ENCODE measurements at places on chromosomes 11 and 22.
A peak's percentile ranks its signal among the peaks of the same experiment; 100 is the strongest.

- no peak for DNase-seq
These were observed 1147.0 kb downstream of the DLG2 start for GRCh38 chr11:84480131-84480530.

DNA sequence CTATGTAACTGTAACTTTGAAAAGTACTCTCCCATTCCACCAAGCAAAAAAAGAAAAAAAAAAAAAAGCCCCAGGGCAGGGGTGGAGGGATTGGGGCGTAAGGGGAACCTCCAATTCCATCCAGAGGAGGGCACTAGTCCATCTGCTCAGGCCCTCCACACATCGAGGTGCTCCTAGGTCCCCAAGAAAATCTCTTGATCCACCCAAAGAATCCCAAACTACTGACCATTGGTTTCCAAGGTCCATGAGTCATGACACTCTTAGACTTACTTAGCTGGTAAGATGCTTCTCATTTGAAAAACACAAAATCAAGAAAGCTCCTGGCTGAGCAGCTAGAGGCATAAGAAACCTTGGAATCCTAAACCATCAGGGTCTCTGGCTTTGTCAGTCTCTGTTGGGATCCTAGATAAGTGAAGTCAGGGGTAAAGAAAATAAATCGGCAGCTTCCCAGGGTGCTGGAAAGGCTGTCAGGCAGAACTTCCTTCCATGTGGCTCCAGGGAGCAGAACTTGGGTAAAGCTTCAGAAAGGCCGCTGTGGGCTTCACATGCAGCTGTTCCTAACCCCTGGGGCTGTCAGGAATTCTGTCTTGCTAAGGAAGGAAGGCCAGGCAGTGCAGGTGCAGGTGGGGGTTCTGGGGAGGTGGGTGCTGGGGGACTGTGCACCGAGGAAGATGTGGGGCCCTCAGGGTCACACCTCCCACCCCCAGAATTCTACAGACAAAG, 49.4 kb upstream of the ADA2 start:
- peak; percentile 48 for DNase-seq

- DNase-seq = no peak
These were observed 768.4 kb downstream of the JRKL start for GRCh38 chr11:97158243-97158642.

GRCh38 chr11:3380706-3381545, 2.0 kb upstream of the ZNF195 start:
- DNase-seq = no peak

- no peak for DNase-seq
These were observed 22.7 kb downstream of the OOSP3 start for GRCh38 chr11:59901306-59901705.

DNA sequence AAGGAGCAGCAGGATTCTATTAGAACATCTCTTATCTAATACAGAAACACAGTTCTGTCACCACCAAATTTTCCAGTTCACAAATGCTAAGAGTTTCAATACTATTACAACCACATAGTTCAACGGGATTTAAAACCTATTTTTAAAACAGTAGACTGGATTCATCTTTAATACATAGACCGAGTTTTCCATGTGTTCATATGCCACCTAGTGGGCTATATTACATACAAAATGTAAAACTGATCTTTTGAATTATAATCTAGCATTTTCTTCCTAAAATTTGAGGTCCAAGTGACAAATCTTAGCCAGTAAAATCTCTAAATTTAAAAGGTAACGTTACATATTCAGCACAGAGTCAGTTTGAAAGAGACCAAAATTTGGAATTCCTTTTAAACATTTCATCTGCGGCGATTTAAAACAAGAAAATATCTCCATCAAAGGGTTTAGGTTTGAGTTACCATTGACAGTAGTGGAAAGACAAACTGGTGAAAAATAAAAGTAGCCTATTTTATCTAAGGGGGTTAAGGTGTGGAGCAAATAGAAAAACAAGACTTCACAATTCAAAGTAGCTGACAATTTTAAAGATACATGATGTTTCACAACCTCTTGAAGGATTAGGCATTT, 269.3 kb upstream of the MPPED2 start:
- no peak for DNase-seq

- no peak for DNase-seq
These were observed 57.4 kb upstream of the RCN1 start for GRCh38 chr11:32033491-32033890.

GRCh38 chr22:17920145-17920605, 104.2 kb downstream of the MICAL3 start:
- peak; percentile 54 for DNase-seq

GRCh38 chr22:38164551-38164918, 17.1 kb downstream of the PLA2G6 start:
- DNase-seq = no peak

DNA sequence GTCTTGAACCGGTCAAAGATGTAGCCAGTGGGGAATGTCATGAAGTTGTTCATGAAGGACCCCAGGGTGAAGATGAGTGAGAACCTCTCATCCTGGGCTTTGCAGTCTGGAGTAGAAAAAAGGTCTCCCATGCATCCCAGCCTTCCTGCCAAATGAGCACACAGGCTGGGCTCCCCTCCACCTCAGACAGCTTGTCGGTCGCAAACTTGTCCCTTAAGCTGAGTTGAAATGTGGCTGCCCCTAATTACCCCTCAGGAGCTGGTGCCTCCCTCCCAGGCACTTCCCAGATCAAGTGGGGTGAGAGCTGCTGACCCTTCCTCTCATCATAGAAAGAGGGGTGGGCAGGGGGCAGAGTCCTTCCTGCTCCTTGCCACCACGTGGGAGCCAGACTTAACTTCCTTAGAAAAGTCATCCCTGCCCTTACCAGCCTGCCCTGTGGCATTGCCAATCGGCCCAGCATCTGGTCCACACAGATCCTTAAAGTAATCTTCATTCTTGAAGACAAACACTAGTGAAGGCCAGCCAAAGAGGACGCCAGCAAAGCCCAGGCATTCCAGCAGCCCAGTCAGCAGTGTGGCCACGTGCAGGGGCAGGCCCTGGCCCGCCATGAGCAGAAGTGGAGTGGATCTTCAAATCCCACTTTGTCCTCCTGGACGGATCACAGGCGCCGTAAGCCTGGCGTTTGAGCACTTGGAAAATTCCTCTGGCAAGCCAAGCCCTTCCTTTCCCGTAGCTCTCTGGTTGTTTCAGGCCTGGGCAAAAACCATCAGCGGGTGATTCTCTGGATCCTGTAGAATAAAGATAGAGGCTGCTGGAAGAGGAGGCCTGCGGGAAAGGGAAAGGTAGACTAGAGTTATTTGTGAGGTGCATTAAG, 1.1 kb downstream of the SLC43A3 start:
- no peak for DNase-seq

- DNase-seq = no peak
These were observed 5.7 kb downstream of the LRP4 start for GRCh38 chr11:46912526-46913150.

DNA sequence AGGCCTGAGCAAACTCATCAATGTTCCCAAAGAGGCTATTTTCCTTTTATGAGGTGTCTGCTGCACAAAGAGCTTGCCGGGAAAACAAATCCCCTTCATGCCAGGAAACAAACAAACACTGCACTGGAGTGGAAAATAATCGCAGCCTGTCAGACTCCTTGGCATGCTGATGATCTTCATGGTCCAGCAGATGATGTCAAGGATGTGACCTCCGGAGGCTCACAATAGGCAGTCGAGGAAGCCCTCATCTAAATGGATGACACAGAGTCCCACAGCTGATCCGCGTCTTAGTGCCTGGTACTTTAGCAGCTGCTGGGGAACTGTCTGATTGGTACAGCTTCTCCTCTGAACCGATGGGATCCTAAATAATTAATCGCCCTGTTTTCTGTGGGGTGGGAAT, 187.6 kb downstream of the TENM4 start:
- DNase-seq = no peak

DNA sequence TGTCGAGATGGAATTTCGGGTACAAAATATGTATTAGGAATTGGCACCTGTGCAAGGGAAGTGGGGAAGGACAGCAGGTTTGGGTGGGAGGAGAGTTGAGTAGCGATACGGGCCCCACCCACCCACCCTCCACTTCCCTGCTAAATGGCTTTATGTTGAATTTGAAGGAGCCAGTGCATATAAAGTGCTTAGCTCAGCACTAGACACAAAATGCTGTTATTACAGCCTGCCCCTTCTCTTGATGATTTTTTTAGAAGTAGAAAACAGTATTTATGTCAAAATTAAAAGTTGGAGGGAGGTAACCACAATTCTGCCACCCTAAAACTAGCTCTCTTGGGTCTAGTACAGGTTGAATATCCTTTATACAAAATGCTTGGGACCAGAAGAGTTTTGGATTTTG, 59.3 kb upstream of the SUSD2 start:
- DNase-seq = no peak

DNA sequence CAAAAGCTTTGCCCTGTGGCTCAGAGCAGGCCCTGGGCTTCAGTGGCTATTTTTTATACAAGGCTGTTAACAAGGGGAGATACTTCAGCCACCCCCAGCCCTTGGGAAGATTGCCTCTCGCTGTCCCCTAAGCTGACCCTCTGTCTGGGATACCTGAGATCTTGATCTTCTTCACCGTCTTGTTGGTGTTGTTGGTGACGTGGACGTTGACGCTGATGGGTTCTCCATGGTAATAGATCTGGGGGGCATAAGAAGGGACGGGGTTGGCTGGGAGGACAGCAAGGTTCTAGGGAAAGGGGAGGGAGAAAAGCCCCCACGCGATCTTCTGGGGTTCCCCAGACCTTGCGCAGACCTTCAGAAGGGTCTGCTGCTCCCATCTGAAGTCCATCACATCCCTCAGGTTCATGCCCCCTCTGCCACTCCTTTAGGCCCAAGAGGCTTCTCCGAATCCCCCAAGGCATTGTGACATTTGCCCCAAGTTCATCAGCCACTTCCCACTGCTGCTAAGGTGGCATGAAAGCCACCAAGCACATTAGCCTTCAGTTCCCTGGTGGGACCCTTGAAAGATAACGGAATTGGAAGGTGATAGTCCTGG, 36.7 kb downstream of the TPBGL start:
- DNase-seq = no peak

- DNase-seq = no peak
These were observed 47.6 kb downstream of the TP53I11 start for GRCh38 chr11:44903035-44903434.

GRCh38 chr11:92295175-92296137, 70.8 kb downstream of the FAT3 start:
- DNase-seq = no peak

- no peak for DNase-seq
These were observed 67.7 kb downstream of the ARHGAP8 start for GRCh38 chr22:44819966-44820631.

- no peak for DNase-seq
These were observed 839 bp downstream of the STX5 start for GRCh38 chr11:62830904-62831519.

DNA sequence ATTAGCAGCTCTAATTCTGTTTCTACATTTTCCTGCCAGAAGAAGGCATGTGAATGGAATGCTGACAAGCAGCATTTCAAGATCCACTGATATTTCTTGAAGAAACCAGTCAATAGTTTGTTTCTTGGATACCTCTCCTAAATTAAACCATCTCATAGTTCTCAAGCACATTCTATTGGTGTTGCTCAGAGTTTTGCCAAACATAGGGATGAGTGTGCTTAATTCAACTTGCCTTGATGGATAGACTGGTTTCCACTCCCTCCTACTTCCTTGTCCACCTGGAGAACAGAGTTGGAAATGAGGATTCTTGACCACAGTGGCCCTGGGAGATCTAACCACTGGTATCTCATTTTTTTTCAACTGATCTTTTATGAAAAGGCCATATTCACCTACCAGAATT, 29.8 kb upstream of the DDX10 start:
- DNase-seq = no peak

GRCh38 chr11:112822478-112823274, 138.5 kb upstream of the NCAM1 start:
- no peak for DNase-seq

- no peak for DNase-seq
These were observed 20.9 kb upstream of the CSNK2A3 start for GRCh38 chr11:11373934-11374333.

GRCh38 chr11:73547706-73548595, 50.0 kb downstream of the FAM168A start:
- DNase-seq = no peak

DNA sequence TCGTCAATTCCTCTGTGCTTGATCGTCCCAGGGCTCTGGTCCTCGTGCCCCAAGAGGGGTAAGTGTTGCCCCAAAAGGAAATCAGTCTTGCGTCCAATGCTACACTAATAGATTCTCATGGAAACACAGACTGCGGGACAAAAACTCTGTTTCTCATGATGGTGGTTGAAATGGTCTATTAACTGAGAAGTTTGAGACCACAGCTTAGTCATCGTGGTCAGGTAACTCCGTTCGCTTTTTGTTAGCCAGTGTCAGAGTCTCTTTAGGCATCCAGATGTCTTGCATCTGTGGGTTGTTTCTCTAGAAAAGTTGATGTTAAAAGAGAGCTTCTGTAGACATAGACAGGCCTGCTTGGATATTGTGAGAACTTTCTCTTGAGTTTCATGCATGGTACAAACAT, 104.6 kb upstream of the SORL1-AS1 start:
- no peak for DNase-seq

DNA sequence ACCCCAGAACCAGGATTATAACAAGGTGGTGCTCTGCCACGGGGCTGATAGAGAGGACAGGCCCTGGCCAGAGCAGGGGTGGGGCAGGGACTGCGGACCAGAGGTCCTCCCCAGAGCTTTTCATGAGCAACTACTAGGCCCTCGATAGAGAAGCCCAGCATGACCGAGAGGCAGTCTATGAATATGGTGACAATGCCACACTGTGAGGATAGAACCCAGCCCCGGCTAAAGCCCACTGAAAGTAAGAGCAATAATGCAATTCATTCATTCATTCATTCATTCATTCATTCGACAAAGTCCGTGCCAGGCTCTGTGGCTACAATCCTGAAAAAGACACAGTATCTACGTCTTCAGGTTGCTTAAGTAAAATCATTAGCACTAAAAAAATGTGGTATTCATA, 35.6 kb upstream of the CD5 start:
- DNase-seq = no peak

- no peak for DNase-seq
These were observed 694.7 kb downstream of the NTM start for GRCh38 chr11:132064987-132065620.

GRCh38 chr11:104699981-104700380, 198.3 kb downstream of the CASP12 start:
- DNase-seq = no peak

GRCh38 chr11:128305588-128305987, 281.8 kb downstream of the ETS1 start:
- DNase-seq = no peak

GRCh38 chr22:39448205-39449054, 8.4 kb upstream of the MGAT3 start:
- DNase-seq = no peak

DNA sequence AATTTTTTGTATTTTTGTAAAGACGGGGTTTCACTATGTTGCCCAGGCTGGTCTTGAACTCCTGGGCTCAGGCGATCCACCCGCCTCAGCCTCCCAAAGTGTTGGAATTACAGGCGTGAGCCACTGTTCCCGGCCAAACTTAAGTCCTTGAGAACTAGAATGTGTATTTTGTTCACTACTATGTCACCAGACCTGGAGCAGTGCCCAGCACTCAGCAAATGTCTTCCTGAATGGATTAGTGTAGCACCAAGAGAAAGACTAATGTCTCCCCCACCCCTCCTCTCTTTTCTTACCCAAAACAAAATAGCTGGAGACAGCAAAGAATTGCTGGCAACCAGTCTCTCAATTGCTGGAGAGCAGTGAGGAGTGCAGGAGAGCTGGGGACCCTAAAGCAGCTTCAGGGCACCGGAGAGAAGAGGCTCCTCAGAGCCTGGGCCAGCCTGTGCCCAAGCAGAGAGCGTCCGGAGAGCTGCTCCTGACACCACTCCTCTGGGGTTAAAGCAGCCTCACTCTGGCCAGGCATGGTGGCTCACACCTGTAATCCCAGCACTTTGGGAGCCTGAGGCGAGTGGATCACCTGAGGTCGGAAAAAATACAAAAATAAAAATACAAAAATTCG, 14.9 kb downstream of the SLC25A18 start:
- no peak for DNase-seq
